ENCODE measurements at places on chromosomes 2 and 18.
A peak's percentile ranks its signal among the peaks of the same experiment; 100 is the strongest.

- peak; percentile 23 for DNase-seq
Measured at GRCh38 chr2:7430869-7431641, 513.8 kb downstream of the RNF144A start.

GRCh38 chr18:63315131-63315662 is 4.4 kb downstream of the BCL2 start:
- no peak for DNase-seq

DNA sequence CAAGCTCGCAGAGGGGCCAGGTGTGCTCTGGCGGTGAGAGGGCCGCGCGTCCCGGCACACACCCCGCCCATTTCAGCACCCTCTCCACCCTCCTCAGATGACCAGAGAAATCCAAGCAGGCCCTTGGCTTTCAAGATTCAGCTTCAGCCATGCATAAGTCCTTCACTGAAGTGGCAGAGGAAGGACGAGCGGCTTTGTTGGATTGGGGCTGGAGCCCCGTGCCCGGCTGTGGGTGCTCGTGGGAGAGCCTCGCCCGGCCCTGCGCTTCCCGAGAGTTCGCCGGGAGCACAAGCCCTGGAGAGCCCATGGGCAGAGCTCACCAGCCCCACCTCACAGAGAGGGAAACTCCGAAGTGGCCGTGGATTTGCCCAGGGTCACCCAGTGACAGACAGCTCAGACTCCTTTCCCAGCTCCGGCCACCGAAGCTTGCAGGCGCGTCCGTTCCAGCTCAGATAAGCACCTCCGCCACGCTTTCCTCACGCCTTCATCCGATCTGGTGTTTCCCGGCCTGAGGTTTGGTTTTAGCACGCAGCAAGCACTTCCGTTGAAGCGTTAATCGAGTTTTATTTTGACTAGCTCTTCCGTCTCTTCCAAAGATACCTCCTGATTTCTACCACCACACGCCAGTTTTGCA is 45.6 kb upstream of the MTCL1 start:
- DNase-seq, result no peak

- no peak for DNase-seq
Measured at GRCh38 chr2:101832114-101832513, 134.6 kb downstream of the MAP4K4 start.

GRCh38 chr2:12456293-12457106 is 260.2 kb upstream of the TRIB2 start:
- DNase-seq, result peak; percentile 21

GRCh38 chr2:114218383-114218782 is 224.1 kb upstream of the DPP10 start:
- no peak for DNase-seq

DNA sequence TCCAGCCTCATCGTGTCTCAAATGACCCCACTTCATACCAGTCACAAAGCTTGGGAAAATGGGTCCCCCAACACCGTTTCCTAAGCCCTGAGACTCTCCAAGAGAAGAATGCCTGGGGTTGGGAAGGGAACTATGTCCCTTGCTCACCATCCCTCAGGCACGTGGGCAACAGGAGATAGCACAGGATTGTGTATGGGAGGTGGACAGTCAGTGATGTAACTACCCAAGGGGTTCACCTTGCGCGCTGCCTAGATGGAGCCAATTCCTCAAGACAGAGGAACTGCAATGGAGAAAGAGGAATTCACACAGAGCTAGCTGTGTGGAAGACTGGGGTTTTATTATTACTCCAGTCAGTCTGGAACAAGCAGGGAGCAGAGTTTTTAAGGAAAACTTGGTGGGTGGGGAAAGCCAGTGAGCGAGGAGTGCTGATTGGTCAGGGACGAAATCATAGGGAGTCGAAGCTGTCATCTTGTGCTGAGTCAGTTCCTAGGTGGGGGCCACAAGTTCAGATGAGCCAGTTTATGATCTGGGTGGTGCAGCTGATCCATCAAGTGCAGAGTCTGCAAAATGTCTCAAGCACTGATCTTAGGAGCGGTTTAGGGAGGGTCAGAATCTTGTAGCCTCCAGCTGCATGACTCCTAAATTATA is 13.8 kb upstream of the CXCR1 start:
- DNase-seq, result no peak

- DNase-seq, result no peak
Measured at GRCh38 chr2:182980115-182980514, 58.1 kb downstream of the NCKAP1 start.

- DNase-seq, result no peak
Measured at GRCh38 chr2:123521854-123522253, 503.2 kb upstream of the CNTNAP5 start.

DNA sequence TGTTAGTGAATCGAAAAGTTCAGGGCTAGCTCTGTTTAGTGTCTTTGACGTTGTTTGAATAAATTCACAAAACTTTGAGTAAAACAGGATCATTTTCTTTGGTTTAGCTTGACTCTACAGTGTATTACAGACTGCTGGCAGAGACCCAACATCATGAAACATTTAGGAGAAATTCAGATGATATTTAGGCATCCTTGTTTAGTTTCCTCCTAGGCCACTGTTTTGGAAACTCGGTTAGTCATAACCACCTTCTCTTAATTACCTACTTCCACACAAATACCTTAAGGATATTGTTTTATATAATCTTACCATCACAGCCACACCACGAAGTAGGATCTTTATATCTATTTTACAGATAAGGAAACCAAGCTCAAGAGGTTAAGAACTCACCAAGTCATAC is 7.8 kb downstream of the LIMS1 start:
- DNase-seq, result no peak

Data from stimulated activated CD8-positive, alpha-beta memory T cell treated with anti-CD3 and anti-CD28 coated beads, Interleukin-7, amount 100 ng/mL, for 1 hour (primary cell).